ENCODE measurements at places on chromosomes 4 and X.
A peak's percentile ranks its signal among the peaks of the same experiment; 100 is the strongest.

DNA sequence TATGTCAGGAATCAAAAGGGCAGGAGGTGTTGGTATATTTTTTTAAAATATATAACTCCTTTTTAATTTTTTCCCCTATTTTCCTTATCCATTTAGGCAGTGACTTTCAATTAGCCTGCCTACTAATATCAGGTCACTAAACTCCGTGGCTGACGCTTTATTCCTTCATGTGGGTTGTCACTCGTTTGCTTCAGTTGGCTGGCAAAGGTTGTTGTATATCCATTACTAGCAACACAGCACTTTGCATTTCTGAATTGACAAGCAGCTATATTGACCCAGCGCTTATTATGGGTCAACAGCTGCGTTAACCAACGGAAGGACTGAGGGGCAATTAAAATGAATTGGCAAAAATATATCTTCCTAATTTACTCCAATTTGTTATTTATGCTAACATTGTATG lies 87.7 kb downstream of the ARX start:
- DNase-seq: no peak

DNA sequence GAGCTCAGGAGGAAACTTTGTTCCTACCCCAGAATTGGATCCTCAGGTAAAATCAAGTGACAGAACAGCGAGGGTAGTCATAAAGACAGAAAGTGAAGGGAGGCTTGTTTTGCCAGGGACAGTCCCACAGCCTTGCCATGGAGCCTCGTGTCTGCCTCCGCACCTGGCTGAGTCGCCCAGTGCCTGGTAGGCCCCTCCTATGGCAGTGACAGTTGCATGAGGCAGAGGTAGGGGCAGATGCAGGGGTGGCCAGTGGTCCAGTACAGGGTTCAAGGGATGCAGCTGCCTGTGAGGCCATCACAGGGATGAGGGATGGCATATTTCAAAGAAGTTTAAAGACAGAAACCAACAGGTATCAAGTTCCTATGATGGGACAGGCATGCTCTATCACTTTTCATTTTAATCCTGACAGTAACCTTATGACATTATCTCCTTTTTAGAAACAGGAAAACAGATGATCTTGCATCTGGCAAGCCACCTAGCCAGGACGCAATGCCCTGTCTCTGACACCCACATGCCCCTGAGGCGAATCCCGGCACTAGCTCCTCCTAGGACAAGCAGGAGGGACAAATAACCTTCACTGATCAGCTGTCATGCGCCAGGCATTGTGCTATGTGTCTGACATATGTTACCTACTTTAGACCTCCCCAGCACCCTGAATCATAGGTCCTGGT lies 127.4 kb upstream of the ENPP6 start:
- no peak for DNase-seq

- peak; percentile 11 for DNase-seq
These were observed 200.4 kb downstream of the PTTG2 start for GRCh38 chr4:38160487-38161207.

- DNase-seq: no peak
These were observed 121.0 kb downstream of the PPA2 start for GRCh38 chr4:105352826-105353225.

GRCh38 chr4:67019686-67020437 lies 525.4 kb downstream of the CENPC start:
- DNase-seq: no peak

- no peak for DNase-seq
These were observed 180.1 kb downstream of the RAPGEF2 start for GRCh38 chr4:159282944-159283343.

DNA sequence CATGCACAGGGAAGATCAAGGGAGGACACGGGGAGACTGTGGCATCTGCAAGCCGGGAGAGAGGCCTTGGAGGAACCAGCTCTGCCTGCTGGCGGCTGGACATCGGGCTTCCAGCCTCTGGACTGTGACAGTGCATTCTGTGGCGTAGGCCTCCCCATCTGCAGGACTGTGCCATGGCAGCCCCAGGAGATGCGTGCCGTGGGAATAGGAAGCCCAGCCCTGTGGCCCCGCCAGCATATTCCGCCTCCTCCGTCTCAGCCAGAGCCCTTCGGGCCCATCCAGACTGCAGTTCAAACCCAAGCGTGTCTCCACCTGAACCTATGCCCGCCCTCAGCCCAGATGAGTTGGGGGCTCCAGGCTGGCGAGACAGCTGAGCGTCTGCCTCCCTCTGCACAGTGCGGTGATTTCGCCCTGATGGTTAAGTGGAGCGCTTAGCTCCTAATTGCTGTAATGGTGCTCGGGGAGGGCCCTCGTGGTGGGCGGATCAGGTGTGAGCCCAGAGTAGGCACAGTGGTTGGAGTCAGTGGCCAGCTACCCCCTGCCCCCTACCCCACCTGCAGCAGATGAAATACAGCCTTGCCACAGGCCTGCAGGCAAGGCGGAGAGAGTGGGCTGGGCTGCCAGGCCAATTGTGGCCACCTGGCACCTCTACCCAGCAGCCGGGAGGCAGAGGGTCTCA lies 133.9 kb downstream of the HMX1 start:
- no peak for DNase-seq

DNA sequence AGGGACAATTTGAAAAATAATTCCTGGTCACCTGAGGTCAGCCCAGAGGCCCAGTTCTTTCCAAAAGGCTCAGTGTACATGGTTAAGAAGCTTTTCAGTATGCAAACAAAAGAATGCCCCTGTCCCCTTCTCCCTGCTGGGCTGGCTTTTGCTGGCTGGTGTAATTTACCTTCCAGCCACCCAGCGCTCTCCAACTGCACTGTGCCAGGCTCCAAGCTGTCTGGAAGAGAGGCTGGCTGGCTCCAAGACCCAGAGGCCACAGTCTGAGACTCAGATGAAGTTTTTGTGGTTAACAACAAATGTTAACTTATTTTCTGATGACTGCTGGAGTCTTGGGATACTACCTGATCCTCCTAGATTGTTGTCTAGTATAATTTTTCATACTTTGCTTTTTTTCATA lies 11.9 kb upstream of the KIT start:
- DNase-seq: no peak

- no peak for DNase-seq
These were observed 12.9 kb upstream of the WDR17 start for GRCh38 chr4:176052744-176053143.

GRCh38 chr4:53150631-53151488 lies 215.0 kb downstream of the SCFD2 start:
- DNase-seq: no peak

GRCh38 chr4:120865985-120866384 lies 56.5 kb downstream of the PRDM5 start:
- no peak for DNase-seq

GRCh38 chrX:123626962-123627361 lies 105.9 kb downstream of the THOC2 start:
- no peak for DNase-seq

DNA sequence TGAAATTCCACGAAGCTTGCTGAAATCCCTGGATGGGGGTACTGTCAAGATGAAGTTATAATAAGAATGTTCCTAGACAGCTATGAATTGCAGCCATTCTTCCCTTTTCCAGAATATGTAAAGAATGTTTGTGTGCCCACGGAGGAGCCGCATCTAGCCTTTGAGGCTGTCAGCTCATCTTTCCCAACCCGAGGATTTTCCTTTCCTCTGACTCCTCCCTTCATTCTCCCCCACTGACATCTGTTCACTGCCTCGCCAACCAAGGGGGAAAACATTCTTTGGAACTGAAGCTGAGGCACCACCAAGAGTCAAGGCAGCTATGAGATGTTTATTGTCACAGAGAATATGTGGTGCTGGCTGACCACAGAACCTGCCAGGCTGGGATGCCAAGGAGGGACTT lies 8.8 kb downstream of the NHSL2 start:
- DNase-seq: no peak

GRCh38 chr4:34486461-34487363 lies 1757.6 kb downstream of the ARAP2 start:
- DNase-seq: no peak

- DNase-seq: no peak
These were observed 30.4 kb upstream of the CLTRN start for GRCh38 chrX:15694941-15695451.

DNA sequence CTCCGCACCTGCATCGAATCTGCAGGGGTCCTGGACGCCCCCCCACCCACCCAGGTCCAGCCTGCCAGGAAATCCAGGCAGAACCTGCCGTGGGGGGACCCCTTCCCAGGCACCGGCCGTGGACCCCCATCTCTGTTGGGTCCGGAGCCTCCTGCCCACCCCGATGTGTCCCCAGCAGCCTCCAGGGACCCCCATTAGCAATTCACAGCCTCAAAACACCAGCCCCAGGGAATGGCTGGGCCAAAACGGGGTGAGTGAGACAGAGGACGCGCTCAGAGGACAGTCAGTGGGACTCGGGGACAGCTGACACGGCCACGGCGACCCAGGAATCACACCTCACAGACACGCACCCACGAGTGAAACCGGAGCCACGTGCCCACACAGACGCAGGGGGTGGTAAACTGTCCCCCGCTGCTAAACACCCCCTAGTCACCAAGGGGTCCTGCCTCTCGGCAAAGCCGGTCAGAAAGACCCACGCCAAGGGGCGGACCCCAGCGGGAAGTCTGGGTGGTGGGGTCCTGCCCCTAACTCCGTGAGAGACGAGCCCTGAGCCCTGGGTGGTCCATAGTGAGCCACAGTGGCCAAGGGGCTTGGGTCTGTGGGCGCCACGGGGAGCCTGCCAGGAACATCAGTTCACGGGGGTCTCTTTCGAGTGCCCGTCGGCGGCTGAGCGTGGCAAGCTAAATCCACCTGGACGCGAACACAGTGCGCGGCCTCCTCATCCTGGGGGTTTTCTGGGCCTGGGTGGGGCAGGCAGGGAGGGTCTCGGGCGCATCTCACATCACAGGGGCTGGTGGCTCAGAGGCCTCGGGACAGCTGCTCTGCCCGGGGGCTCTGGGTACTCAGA lies 126.5 kb upstream of the NKX1-1 start:
- no peak for DNase-seq

- DNase-seq: no peak
These were observed 30.3 kb downstream of the CCNG2 start for GRCh38 chr4:77187322-77187721.

DNA sequence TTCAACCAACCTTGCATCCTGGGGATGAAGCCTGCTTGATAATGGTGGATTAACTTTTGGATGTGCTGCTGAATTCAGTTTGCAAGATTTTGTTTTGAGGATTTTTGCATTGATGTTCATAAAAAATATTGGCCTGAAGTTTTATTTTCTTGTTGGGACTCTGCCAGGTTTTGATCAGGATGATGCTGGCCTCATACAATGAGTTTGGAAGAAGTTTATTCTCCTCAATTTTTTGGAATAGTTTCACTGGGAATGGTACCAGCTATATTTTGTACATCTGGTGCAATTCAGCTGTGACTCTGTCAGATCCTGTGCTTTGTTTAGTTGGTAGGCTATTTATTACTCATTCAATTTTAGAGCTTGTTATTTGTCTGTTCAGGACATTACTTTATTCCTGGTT lies 340.3 kb upstream of the TRAM1L1 start:
- no peak for DNase-seq

Measured in activated naive CD8-positive, alpha-beta T cell treated with anti-CD3 and anti-CD28 coated beads, Interleukin-2, amount 50 U/mL, for 16 hours (primary cell).